ENCODE measurements at places on chromosomes 12 and 14. TPM values are rescaled to one million over a fixed set of nuclear protein-coding genes. Genes with fewer than 3 reads are reported as not detected.

DNA sequence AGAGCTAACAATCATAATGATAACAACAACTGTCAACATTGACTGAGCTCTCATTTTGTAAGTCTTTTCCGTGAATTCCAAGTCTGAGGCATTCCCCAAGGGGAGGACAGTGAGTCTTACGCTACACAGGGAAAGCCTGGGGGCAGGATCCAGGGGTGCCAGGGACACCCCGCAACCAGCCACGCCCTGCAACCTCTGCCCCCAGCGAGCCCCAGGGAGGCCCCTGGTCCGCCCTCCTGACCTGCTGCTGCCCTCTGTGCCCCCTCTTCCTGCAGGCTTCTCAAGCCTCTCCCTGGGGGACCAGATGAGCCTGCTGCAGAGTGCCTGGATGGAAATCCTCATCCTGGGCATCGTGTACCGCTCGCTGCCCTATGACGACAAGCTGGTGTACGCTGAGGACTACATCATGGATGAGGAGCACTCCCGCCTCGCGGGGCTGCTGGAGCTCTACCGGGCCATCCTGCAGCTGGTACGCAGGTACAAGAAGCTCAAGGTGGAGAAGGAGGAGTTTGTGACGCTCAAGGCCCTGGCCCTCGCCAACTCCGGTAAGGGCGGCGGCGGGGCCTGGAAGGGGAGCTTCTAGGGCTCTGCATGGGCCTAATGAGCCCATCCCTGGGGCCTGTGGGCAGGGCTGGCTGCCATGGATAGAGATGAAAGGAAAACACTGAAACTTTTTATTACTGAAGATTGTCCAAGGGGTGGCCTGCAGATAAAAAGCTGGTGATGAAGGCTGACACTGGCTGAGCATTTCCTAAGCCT lies 115.4 kb downstream of the ESRRB start:
- H3K4me1 ChIP-seq, result no peaks in the 10 kb centered on the region
- no peaks in the 10 kb centered on the region for H3K36me3 ChIP-seq
- no peaks in the 10 kb centered on the region for H3K27me3 ChIP-seq

DNA sequence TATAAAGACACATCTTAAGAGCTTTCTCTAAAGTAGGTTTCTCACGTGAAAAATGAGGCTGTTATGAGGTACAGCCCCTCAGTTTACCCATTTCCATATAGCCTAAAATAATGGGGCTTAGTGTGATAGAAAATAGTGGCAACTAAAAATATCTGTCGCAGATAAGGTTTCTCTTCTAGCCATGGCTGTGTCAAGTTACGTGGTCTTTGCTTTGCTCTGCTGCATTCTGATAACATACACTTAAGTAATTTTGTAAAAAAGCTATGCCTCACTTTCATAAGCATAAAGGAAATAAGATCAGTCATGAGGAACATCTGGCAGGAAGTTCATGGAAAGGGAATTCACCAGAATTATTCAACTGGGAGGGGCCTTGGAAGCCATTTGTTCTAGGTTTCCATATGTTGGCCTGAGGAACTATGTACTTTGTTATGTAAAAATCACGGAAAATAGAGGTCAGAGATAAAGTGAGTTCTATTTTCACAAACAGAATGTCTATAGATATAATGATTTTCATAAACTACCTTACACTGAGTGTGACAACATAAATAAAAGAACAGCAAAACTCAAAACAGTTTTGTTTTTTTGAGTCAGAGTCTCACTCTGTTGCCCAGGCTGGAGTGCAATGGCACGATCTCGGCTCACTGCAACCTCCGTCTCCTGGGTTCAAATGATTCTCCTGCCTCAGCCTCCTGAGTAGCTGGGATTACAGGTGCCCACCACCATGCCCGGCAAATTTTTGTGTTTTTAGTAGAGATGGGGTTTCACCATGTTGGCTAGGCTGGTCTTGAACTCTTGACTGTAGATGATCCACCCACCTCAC lies 195.6 kb upstream of the KRR1 start:
- H3K27ac ChIP-seq, result no peak overlapping the region
- no peaks in the 10 kb centered on the region for H3K27me3 ChIP-seq
- no peak for DNase-seq

Gene DDIT3
- 45.6 TPM for total RNA-seq

- DNase-seq, result no peak
- H3K27ac ChIP-seq, result no peak overlapping the region
- no peaks in the 10 kb centered on the region for H3K36me3 ChIP-seq
- H3K4me3 ChIP-seq, result no peak overlapping the region
- peaks cover 19% of the 10 kb centered on the region for H3K27me3 ChIP-seq
- H3K4me1 ChIP-seq, result no peaks in the 10 kb centered on the region
Observed at GRCh38 chr14:95681153-95681552, 5.1 kb upstream of the TCL1B start.

Gene ASCL1
- not detected for total RNA-seq

Gene ACRBP
- 2.4 TPM for total RNA-seq

DNA sequence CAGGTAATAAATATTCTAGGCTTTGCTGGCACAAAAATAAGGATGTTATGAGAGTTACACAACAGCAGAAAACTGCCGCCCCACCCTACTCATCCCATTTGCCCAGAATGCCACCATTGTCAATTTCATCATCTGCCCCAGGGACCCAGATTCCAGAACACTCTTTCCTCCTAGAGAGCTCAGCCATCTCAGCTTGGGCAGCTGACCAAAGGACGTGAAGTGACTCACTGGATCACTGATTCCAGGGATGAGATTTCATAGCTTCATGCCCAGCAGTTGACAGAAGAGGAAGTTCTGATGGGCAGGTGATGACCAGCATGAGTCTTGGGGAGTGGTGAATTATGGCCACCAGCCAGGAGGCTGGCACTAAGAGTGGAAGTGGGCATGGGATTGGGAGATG lies 450.3 kb downstream of the RMST start:
- no peaks in the 10 kb centered on the region for H3K27me3 ChIP-seq
- H3K4me1 ChIP-seq, result no peaks in the 10 kb centered on the region
- no peaks in the 10 kb centered on the region for H3K36me3 ChIP-seq
- no peak for DNase-seq

DNA sequence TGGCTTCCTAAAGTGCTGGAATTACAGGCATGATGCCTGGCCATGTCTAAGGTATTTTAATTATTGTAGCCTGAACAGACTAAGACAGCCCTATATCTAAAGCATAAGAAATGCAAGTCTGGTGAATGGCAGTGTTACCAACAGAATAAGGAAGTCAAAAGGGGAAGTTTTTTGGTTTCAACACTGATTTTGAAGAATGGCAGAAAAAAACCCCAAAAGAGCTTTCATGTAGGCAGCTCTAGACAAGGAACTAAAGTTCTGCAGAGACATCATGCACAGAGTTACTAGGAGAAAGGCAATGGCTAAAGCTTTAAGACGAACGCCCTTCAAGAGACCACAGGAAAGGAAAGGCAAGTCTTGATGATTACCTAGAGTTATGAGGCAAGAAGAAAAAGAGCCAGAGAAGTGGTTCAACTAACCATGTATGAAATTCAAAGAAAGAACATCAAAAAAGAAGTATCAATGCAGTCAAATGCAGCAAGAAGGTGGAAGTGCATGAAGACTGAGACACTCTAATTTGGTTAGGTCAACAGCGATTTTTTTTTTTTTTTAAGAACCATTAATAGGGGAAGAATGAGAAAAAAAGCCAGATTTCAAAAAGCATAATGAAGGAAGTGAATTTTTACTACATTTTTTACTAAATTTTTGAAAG lies 50.8 kb downstream of the RPS6KA5 start:
- DNase-seq, result no peak
- peak overlapping the region; percentile 3 for H3K27ac ChIP-seq

Gene RAPGEF3
- 1.6 TPM for total RNA-seq

GRCh38 chr12:124082687-124083086 lies 109.7 kb downstream of the ZNF664 start:
- H3K4me1 ChIP-seq, result no peaks in the 10 kb centered on the region
- no peak overlapping the region for H3K4me3 ChIP-seq
- H3K36me3 ChIP-seq, result no peaks in the 10 kb centered on the region
- DNase-seq, result no peak
- peaks cover 3% of the 10 kb centered on the region for H3K27me3 ChIP-seq

GRCh38 chr12:130007771-130008170 lies 103.9 kb upstream of the TMEM132D start:
- no peak for DNase-seq
- H3K4me1 ChIP-seq, result no peaks in the 10 kb centered on the region
- H3K36me3 ChIP-seq, result no peaks in the 10 kb centered on the region
- peaks cover 8% of the 10 kb centered on the region for H3K27me3 ChIP-seq
- H3K27ac ChIP-seq, result no peak overlapping the region
- no peak overlapping the region for H3K4me3 ChIP-seq

Gene SLC6A15
- total RNA-seq, result 0.30 TPM

- H3K27me3 ChIP-seq, result no peaks in the 10 kb centered on the region
- DNase-seq, result no peak
- H3K36me3 ChIP-seq, result peaks cover 24% of the 10 kb centered on the region
- no peak overlapping the region for H3K27ac ChIP-seq
- peaks cover under 1% of the 10 kb centered on the region for H3K4me1 ChIP-seq
Observed at GRCh38 chr12:28346567-28346966, 156.3 kb downstream of the CCDC91 start.

- H3K4me3 ChIP-seq, result no peak overlapping the region
- peaks cover 3% of the 10 kb centered on the region for H3K4me1 ChIP-seq
- H3K27me3 ChIP-seq, result no peaks in the 10 kb centered on the region
- no peak overlapping the region for H3K27ac ChIP-seq
- no peaks in the 10 kb centered on the region for H3K36me3 ChIP-seq
Observed at GRCh38 chr14:103597623-103598377, 31.2 kb upstream of the KLC1 start.

- no peaks in the 10 kb centered on the region for H3K27me3 ChIP-seq
- H3K4me1 ChIP-seq, result no peaks in the 10 kb centered on the region
- H3K4me3 ChIP-seq, result no peak overlapping the region
- no peaks in the 10 kb centered on the region for H3K36me3 ChIP-seq
- DNase-seq, result no peak
Observed at GRCh38 chr12:79411791-79412190, 279.0 kb downstream of the PAWR start.

GRCh38 chr12:104668274-104668718 lies 211.5 kb downstream of the CHST11 start:
- peaks cover 52% of the 10 kb centered on the region for H3K4me1 ChIP-seq
- peaks cover 2% of the 10 kb centered on the region for H3K36me3 ChIP-seq
- no peak overlapping the region for H3K27ac ChIP-seq
- no peaks in the 10 kb centered on the region for H3K27me3 ChIP-seq

DNA sequence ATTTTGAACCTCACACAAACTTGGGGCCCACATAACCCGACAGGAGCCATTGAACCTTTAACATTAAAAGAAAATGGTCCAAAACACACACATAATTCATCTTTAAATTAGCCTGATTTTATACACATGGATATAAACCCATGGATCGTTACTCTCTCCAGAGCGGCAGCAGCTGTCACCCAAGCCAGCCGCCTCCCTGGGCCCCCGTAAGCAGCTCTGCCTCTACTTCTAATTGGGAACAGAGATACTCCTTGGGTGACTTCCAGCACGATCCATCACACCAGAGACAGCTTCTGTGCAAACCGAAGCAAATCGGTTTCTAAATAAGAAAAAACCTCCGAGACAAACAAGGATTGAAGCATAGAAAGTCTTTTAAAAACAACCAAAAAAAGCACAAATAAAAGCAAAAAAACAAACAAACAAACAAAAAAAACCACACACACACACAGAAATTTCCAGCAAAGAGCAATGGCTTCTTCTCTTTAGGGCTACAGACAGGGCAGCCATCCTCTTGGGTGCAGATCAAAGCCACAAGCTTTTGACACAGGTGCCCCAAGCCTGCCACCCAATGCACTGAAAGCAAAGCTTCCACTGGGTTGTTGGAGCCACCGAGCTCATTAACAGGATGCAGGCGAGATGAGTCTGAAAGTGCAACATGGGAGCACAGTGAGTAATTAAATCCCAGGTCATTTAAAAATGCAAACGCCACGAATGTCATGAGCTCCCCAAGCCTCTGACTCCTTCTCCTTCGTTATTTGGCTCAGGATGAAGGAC lies 156.9 kb downstream of the DPF3 start:
- H3K4me3 ChIP-seq, result no peak overlapping the region
- no peaks in the 10 kb centered on the region for H3K4me1 ChIP-seq
- H3K27me3 ChIP-seq, result no peaks in the 10 kb centered on the region
- H3K36me3 ChIP-seq, result no peaks in the 10 kb centered on the region
- no peak overlapping the region for H3K27ac ChIP-seq
- no peak for DNase-seq

- no peak overlapping the region for H3K27ac ChIP-seq
- DNase-seq, result no peak
- peaks cover 29% of the 10 kb centered on the region for H3K4me1 ChIP-seq
- peaks cover 67% of the 10 kb centered on the region for H3K27me3 ChIP-seq
Observed at GRCh38 chr14:21069388-21070082, 569 bp upstream of the ARHGEF40 start.

Data from activated naive CD4-positive, alpha-beta T cell treated with anti-CD3 and anti-CD28 coated beads for 36 hours (primary cell).